ENCODE measurements at places on chromosomes 4 and X.

- peak; percentile 80 for DNase-seq
Observed at GRCh38 chr4:156959298-156959702, 12.3 kb downstream of the PDGFC start.

GRCh38 chrX:65488495-65488894 lies 46.1 kb downstream of the LAS1L start:
- no peak for DNase-seq

GRCh38 chr4:4247696-4248028 lies 361 bp downstream of the TMEM128 start:
- DNase-seq, result no peak

GRCh38 chr4:88187766-88188165 lies 29.3 kb upstream of the ABCG2 start:
- DNase-seq, result no peak

- peak; percentile 45 for DNase-seq
Observed at GRCh38 chr4:128357286-128357685, 69.7 kb upstream of the PGRMC2 start.

- peak; percentile 50 for DNase-seq
Observed at GRCh38 chr4:186724864-186725468, 1.3 kb upstream of the FAT1 start.

DNA sequence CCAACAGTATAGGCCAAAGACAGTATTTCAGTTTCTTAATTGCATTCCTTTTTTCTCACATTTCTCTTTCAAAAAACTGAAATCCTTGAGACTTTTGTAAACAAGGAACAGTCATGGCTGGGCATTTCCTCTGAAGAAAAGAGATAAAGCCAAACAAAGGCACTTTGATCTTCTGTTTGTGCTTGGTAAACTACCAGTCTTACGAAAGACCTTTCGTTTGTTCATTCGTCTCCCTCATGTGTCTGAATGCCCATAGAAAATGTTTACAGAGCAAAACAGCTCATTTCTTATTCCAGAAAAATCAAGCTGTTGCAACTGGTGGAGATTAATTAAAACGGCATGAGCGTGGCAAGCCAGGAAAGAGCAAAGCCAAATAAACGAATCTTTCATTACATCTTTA lies 178.0 kb downstream of the GASK1B start:
- peak; percentile 12 for DNase-seq

DNA sequence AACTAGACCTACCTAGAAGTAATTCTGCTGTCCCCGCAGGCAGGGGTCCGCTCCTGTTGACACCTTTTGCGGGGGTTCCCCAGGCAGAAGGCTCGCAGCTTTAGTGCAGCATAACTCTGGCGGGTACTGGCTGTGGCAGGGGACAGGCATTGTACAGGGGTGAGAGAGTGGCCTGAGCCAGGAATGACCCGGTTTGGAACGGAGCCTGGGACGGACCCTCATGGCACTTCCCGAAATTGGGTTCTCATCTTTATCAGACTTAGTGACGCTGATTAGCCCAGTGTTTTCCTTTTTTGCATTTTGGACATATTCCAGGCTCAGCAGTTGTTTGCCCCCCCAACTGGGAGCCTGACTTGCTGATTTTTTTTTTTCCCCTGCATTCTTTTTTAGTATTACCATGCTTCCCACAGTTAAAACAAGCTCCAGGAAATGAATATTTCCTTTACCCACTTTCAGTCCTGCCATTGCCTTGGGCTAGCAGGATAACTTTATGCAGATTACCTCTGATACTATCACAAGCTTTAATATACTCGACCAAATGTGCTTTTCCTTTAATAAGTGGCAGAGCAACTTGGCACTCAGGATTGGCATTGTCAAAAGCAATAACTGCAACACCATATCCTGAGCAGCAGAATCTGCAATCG lies 55.8 kb upstream of the WDR1 start:
- DNase-seq, result no peak

- peak; percentile 40 for DNase-seq
Observed at GRCh38 chrX:150438165-150438564, 75.0 kb downstream of the MAMLD1 start.

- DNase-seq, result no peak
Observed at GRCh38 chr4:10099499-10100325, 16.9 kb downstream of the WDR1 start.
